ENCODE measurements at places on chromosomes 6 and 20.

- no peak for DNase-seq
Observed at GRCh38 chr20:32463642-32464400, 105.7 kb downstream of the ASXL1 start.

GRCh38 chr6:79943133-79943532 lies 4.2 kb downstream of the ELOVL4 start:
- no peak for DNase-seq

- DNase-seq: no peak
Observed at GRCh38 chr20:63125838-63126601, 89.9 kb downstream of the YTHDF1 start.

DNA sequence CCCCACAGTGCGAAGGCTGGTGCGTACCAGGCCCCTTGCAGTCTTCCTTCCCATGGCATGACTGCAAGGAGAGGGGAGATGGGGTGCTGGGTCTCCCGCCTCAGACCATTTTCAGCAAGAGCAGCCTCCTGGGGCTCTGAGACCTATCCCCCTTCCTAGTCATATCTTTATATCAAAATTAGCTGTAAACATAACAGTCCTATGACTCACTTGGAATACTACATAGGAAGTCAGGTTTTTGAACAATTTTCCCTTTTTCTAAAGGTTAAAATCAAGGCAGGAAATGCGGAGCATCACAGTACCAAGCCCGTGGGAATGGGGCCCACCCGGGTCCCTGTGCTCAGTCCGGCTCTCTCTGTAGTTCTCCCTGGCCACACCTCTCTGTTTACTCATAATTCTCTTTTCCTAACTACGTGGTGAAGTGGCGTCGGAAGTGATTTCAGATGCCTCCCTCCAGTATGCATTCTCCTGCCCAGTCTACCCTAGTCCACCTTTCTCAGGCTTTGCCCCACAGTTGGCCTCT lies 109.8 kb upstream of the TMEM170B start:
- DNase-seq: no peak

DNA sequence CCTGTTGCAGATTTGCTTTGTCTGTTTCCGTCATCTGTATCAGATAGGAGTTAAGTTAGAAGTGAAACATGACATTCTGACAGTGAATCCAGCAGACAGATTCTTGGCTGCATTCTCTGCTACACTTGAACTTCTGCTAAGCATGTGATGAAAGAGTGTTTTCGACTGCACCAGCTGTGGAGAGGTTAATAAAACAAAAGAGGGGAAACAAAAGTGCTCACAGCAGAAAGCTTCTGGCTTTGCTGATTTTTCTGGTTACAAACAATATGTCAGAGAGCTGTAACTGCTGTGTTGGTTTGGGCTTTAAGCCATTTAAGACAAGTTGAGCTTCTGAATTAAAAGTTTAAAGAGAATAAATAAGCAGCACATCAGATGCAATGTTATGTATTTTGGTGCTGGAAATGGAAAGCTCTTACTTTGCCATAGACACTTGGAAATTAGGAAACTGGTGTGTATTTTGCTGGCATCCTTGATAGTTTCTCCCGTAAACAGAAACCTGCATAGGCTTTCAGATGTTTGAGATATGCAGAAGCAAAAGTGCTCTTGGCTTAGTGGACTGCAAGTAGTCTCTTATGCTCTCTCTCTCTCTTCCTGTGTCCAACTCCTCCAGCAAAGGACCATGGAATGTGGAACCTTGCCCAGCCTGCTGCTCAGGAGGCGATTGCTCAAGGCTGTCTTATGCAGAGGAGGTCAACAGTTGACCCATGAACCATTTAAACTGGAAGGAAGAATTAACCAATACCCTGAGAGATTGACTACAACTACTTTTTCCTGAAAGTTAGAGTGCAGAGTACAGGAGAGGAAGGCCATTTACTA lies 104.9 kb downstream of the RPS12 start:
- DNase-seq: no peak

DNA sequence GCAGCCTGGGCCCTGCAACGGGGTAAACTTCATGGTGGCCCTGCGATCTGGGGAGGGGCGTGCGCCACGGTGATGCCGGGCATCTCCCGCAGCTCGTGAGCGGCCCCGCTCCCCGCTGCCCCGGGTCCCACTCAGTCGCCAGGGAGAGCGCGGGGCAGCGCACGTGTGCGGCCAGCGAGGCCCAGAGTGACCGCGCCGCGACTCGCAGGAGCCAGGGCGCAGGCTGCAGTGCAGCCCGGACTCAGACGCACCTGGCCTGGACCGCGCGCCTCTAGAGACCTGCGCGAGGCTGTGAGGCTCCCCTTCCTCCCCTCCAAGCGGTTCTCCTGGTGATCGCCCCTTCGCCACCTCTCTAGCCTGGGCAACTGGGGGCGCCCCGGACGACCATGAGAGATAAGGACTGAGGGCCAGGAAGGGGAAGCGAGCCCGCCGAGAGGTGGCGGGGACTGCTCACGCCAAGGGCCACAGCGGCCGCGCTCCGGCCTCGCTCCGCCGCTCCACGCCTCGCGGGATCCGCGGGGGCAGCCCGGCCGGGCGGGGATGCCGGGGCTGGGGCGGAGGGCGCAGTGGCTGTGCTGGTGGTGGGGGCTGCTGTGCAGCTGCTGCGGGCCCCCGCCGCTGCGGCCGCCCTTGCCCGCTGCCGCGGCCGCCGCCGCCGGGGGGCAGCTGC lies 652 bp downstream of the BMP6 start:
- peak; percentile 17 for DNase-seq

DNA sequence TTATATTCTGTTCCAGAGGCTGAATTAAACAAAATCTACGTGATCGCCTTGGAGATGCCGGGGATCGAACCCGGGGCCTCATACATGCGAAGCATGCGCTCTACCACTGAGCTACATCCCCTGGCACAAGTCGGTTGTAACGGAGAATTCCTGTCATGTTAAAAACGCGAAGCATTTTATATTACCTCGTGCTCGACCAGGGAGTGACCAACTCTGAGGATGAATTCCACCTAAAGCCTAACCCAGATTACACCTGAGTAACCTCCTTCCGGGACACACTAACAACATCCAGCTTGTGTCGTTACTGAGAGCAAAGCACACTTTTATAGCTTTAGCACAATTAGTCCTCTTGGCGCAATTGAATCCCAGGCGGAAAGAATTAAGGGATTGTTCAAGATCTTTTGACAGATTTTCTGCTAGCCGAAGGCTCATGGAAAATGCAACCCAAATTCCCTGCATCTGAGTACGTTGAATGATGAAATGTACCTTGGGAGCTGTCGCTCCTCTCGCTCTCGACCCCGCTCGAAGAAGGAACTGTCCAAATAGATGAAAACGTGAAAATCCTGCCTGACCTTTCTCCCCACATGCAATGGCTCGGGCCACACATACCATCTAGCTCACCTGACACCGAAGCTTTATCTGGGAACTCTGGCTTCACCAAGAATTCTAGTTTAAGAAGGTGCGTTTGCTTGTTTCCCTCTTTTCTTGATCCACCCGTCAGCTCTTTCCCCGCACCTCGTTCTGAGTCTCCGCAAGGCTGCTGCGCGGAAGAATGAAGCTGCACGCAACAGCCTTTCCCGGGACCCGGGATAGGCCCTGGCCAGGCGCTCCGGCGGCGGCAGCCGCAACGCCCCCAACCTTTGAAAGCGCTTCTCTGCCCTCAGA lies 148.3 kb downstream of the GPX5 start:
- peak; percentile 81 for DNase-seq

GRCh38 chr6:11188161-11188915 lies 44.1 kb downstream of the NEDD9 start:
- DNase-seq: no peak

GRCh38 chr20:17761604-17762003 lies 61.8 kb downstream of the BANF2 start:
- no peak for DNase-seq

DNA sequence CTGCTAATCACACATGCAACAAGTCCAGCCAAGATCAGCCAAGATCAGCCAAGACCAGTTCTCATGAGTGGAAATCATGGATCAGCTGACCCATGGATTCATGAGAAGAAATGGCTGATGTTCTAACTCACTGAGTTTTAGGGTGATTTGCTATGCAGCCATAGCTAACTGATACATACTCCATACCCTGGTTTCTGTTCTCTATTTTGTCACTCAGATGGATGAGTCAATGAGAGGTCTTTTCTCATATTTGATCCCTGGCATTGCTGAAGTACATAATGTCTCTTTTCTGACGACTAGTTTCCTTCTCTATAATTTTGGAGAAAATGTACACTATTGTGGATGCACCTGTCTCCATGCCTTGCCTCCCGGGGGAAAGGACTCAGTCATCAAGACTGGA lies 118.4 kb upstream of the LY86 start:
- DNase-seq: no peak
